Fibroblast of skin of right quadriceps (primary cell): ENCODE measurements at places on chromosomes 5 and 9.

DNA sequence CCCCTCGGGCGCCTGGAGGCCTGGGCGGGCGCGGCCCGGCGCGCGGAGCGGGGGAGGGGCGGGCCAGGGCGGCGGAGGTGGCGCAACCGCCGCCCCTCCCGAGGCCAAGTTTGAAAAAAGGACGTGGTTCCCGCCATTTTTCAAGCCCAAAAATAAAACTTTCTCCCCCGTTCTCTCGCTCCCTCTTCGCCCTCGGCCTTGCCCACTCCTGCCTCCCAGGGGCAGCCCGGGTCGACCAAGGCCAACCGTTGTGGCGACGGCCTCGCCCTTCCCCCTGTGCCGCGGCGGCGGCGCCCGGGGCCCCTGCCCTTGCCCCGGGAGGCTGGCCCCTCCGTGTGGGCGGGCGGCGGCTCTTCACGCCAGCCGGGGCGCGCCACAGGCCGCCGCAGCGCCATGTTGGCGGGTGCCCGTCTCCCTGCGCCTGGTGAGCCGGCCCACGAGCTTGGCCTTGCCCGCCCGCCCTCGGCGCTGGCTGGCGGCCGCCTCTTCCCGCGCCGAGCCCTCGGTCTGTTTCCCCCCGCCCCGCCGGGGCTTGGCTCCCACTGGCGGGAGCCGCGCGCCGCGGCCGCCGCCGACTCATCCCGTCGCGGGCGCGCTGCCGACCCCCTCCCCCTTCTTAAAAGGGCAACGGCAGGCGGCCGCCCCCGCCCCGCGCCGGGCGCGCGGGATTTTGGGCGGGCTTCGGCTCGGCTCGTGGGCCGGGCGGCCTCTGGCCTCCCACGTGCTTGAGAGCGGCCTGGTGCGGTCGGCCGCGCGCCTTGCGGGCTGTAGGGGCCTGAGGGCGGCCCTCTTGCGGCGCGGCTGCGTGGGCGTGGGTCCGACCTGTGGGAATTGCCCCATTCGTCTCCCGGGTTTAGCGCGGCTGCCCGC, 1.3 kb downstream of the ANP32B start:
- DNase-seq = peak; percentile 79

DNA sequence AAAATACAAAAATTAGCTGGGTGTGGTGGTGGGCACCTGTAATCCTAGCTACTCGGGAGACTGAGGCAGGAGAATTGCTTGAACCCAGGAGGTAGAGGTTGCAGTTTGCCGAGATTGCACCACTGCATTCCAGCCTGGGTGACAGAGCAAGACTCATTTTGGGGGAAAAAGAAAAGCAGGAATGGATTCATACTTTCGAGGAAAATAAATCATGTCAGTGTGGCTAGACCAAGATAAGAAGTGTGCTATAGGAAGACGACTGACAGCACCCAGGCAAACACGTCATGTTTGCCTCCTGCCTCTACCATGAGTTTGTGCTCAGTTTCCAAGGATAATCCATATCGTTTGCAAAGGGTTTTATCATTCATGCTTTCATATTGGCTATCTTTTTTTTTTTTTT, 19.3 kb upstream of the ATOSB start:
- DNase-seq = no peak

DNA sequence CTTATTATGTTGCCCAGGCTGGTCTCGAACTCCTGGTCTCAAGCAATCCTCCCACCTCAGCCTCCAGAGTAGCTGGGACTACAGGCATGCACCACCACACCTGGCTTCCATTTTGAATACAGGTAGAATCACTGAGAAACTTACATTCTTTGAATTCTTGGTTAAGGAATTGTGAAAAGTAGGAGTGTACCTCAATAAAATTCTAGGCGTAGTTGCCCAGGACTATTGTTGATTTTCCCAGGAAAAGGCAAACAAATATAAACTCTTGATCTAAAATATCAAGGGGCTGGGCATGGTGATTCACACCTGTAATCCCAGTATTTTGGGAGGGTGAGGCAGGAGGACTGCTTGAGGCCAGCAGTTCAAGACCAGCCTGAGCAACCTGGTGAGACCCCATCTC, 16.8 kb upstream of the DMXL1 start:
- no peak for DNase-seq

GRCh38 chr5:31757806-31758205, 118.9 kb downstream of the PDZD2 start:
- DNase-seq = no peak

- no peak for DNase-seq
Measured at GRCh38 chr5:10725636-10726035, 35.4 kb downstream of the DAP start.

- no peak for DNase-seq
Measured at GRCh38 chr5:39674209-39675082, 249.7 kb upstream of the DAB2 start.

GRCh38 chr5:56833325-56833724, 18.0 kb downstream of the MAP3K1 start:
- no peak for DNase-seq

DNA sequence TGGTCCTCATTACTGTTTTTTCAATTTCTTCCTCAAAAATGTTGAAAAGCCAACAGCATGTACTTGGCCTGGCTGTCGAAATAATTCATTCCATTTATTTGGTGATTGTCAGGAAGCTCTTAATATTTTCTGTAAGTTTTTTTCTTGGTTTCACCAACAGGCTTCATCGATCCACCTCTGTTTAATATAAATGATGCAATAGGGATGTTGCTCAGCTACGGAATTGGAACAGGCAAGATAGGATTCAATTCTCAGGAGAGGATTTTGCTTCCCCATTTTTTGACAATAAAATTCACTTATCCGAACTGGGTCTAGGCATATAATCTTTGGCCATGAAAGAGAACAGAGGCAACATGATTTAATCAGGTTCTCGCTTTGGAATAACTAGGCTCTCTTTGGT, 30.8 kb downstream of the C5 start:
- no peak for DNase-seq

GRCh38 chr5:151758141-151758429, 346 bp downstream of the ATOX1 start:
- no peak for DNase-seq

- peak; percentile 30 for DNase-seq
Measured at GRCh38 chr9:14313378-14313940, 482 bp downstream of the NFIB start.

DNA sequence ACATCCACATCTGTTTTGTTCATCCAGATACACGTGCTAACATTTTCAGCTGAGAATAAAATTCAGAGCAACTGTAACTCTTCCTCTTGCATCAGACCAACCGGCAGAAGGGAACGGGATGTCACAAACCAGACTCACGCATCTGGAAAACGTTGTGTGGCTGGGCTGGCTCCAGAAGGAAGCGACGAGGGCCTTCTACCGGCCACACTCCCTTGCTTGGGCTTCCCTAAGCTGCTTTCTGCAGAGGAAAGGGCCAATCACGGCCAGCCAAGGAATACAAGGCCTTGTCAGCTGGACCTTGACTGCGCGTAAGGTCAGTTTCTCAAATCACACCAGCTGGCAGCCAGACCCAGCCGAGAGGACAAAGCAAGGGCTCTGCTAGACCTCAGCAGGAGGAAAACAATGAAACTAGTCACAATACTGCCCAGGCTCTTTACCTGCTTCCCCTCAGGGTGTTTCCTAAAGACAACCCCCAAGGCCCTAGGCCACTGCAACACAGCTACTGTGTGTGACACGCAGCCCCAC, 106.1 kb downstream of the THBS4 start:
- DNase-seq = peak; percentile 63

DNA sequence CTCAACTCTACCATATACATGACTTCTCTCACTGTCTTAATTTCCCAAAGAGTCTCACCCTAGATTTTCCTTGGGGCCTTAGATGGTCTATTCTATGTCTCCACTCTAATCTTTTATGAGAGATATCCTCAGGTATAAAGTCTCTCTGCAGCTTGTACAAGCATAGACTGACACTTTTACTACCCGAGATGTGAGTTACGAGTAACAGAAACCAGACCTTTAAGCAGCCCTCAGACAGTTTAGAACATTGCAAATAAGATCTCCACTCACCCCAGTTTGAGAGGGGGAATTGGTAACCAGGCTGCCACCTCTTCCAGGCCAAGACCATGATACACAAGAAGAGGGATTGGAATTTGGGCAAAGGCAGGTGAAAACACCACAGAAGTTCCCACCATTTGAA, 542.5 kb downstream of the TLE4 start:
- no peak for DNase-seq

GRCh38 chr9:132502480-132502879, 79.9 kb upstream of the BARHL1 start:
- no peak for DNase-seq

DNA sequence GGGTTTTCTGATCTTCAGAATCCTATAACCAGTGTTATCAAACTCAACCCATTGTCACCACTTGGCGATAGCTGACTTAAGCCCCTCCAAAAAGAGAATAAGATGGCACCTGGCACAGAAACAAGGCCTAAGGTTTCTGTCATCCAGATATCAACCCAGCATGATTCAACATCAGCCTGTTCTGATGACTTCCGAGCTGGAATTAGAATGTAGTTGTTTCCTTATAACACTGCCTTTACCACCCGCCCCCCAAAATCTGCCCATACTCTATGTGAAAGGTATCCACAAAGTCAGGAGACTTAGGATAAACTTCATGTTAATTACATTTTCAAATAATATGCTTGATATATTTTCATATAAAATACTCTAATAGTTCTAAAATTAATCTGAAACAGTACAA, 5.2 kb downstream of the KLF9 start:
- no peak for DNase-seq

DNA sequence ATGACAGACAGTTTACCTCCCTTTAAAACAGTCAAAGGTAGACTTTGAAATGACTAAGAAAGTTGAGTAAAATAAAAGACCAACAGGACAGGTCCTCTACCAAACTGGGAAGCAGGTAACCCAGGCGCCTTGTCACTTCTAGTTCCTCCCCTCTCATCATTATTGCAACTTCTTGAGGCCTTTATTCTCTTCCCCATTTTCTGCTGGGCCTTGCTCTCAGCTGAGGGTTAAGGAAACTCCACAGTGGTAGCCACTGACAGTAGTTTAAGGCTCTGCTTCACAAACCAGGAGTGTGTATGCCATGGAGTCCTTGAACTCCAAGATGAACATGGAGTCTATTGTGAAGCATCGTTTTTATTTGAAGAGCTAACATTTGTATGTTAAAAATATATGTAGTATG, 36.9 kb upstream of the TCERG1 start:
- DNase-seq = no peak

- no peak for DNase-seq
Measured at GRCh38 chr5:81650987-81651386, 99.9 kb downstream of the SSBP2 start.

- no peak for DNase-seq
Measured at GRCh38 chr9:135288054-135288453, 191.5 kb upstream of the PPP1R26 start.

DNA sequence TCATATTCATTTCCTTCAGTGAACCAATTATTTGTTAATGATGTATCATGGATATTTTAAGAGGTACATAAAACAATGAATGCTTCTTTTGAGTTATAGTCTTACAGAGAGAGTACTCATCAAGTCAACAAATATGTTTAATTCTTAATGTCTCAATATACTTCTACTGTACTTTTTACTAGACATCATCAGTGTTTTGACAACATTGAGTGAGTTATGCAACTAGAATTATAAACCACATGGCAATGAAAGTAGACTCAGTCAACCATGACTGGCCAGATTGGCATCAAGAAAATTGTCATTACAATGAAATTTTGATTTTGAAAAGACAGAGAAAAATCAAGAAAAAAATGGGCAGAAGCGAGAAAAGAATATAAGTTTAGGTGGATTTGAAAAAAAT, 1248.1 kb upstream of the CDH18 start:
- no peak for DNase-seq

- DNase-seq = peak; percentile 76
Measured at GRCh38 chr9:107484117-107484723, 5.3 kb downstream of the KLF4 start.

GRCh38 chr5:80140496-80140895, 105.3 kb downstream of the THBS4 start:
- DNase-seq = no peak

DNA sequence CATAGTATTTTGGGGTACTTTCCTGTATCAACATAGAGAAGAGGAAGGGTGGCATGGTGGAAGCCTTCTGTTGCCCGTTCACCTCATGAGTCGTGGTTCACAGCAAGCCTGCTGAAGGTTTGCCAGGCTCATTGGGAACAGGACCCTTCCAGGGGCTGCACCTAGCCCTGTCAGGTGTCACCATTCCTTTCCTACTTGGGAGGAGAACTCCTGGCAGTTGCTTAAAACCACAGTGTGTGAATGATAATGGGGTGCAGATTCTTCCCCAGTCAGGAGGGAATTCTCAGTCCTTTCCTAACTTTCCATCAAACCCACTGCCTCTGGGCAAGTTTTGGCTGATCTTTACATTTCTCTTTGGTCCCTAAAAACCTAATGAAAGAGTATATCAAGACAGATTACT, 99.4 kb upstream of the CTNND2 start:
- DNase-seq = no peak

DNA sequence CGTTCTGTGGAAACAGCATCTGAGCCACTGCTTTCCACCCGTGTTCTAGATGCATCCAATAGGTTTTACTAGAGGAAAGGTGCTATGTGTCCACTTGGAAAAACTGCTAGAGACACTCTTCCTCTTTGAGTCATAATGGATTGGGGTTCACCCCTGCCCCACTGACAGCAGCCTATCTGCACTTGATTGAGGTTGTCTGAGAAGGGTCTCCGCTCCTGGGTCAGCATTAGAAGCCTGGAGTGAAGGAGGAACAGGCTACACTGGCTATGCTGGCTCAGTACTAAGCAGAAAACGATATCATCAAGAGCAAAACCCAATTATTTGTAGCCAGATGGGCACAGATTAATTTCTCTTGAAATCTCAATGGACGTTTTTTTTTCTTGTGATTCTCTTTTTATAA, 152.6 kb upstream of the IQGAP2 start:
- DNase-seq = no peak

- DNase-seq = no peak
Measured at GRCh38 chr5:93010037-93010436, 571.0 kb downstream of the NR2F1-AS1 start.

DNA sequence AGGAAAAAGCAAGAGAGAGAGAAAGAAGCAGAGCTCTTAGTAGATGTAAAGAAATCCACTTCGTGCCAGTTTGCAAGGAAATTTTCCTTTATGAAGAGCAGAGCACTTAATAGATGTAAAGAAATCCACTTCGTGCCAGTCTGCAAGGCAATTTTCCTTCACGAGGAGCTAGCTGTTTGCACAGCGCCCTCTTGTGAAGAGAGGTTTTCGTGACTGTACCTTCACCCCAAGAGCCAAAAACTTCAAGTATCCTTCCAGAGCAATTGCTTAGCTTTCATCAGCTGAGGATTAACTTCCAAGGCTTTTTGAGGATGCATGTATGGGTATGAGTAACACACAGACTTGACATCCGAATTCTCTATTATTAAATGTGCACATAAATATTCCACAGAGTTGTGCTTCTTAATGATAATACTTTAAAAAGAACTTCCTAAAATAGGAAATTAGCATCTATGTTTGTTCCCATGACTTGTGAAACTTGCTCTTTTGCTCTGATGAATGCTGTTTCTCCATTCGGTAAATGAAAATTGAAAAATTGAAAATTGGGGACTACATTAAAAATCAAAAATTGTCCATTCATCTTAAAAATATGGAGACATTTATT, 525.6 kb downstream of the PDE4D start:
- peak; percentile 63 for DNase-seq
